ENCODE measurements at places on chromosomes 16 and 17. TPM values are rescaled to one million over a fixed set of nuclear protein-coding genes. Genes with fewer than 3 reads are reported as not detected.
A peak's percentile ranks its signal among the peaks of the same experiment; 100 is the strongest.

The LGALS3BP gene
- total RNA-seq = 240 TPM

GRCh38 chr17:41683441-41684007 lies 5.2 kb upstream of the EIF1 start:
- no peak overlapping the region for H3K4me3 ChIP-seq
- no peak for DNase-seq
- peaks cover 3% of the 10 kb centered on the region for H3K4me1 ChIP-seq
- H3K27ac ChIP-seq = no peak overlapping the region

DNA sequence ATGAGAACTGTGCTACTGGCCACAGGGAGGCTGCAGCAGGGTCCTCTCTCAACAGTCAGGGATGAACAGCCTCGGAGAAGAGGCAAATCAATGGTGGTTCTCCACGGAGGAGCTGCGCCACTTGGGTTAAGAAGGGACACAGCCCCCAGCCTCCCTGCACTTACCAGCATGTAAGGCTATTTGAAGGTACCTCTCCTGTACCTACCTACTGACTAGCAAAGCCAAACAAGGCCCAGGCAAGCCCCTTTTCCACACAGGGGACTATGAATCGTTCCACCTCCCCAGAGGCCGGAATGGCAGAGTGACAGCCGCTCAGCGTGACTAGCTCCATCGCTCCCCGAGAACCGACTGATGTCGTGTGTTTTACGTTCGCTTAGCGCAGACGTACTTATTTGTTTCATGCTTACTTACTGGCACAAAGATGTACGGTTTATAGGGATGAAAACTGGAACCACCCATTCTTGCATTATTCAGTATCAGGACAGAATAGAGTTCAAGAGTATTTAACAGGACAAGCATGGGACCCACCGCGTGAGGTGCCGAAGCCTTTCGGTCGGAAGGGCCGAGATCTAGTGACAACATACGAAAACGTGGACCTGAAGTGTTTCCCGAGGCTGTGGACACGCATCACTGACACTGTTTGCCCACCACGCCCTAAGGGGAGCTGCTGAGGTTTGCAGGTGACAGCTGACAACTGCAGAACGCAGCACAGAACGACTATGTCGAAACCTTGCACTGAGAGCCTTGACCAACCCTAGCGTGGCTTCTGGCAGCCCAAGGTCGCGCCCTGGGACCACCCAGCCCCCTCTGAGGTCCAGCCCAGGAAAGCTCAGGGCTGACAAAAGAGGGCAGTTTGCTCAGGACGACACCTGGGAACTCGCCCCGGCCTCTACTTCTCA lies 1.0 kb downstream of the TEPSIN start:
- peak overlapping the region; percentile 64 for H3K4me3 ChIP-seq
- no peak for DNase-seq
- H3K27me3 ChIP-seq = no peaks in the 10 kb centered on the region
- H3K36me3 ChIP-seq = no peaks in the 10 kb centered on the region
- H3K27ac ChIP-seq = no peak overlapping the region

GRCh38 chr16:19928432-19928831 lies 43.8 kb upstream of the GPRC5B start:
- no peaks in the 10 kb centered on the region for H3K27me3 ChIP-seq
- DNase-seq = no peak
- H3K4me1 ChIP-seq = no peaks in the 10 kb centered on the region
- no peak overlapping the region for H3K4me3 ChIP-seq
- H3K36me3 ChIP-seq = no peaks in the 10 kb centered on the region

The TRPV3 gene
- total RNA-seq = 1.2 TPM

The AANAT gene
- total RNA-seq = not detected

- H3K27me3 ChIP-seq = no peaks in the 10 kb centered on the region
- H3K4me1 ChIP-seq = no peaks in the 10 kb centered on the region
- no peaks in the 10 kb centered on the region for H3K36me3 ChIP-seq
- peak overlapping the region; percentile 71 for H3K4me3 ChIP-seq
- no peak overlapping the region for H3K27ac ChIP-seq
Measured at GRCh38 chr17:12789075-12789480, 220 bp upstream of the ARHGAP44 start.

The NFATC3 gene
- total RNA-seq = 37.7 TPM

The SPATA22 gene
- 0.31 TPM for total RNA-seq

DNA sequence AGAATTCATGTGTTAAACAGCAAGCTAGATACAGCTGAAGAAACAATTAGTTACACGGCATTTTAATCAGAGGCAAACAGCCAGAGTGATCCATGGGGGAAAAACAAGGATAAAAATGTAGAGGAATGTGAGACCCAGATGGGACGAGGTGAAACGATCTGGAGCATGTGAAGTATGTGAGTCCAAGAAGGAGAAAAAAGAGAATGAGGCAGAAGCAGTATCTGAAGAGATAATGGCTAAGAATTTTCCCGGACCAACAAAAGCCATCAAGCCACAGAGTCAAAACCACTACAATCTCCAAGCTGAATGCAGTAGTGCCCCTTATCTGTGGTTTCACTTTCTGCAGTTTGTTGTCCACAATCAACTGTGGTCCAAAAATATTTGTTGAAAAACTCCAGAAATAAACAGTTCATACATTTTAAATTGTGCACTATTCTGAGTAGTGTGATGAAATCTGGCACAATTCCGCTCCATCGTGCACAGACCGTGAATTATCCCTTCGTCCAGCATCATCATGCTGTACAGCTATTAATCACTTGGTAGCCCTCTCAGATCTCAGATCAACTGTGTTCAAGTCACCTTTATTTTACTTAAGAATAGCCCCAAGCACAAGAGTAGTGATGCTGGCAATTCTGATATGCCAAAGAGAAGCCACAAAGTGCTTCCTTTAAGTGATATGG lies 18.8 kb downstream of the MYH10 start:
- H3K4me1 ChIP-seq = peaks cover 5% of the 10 kb centered on the region
- H3K36me3 ChIP-seq = no peaks in the 10 kb centered on the region
- no peaks in the 10 kb centered on the region for H3K27me3 ChIP-seq
- no peak for DNase-seq

GRCh38 chr16:65688301-65688700 lies 566.4 kb upstream of the CDH11 start:
- DNase-seq = no peak
- no peak overlapping the region for H3K4me3 ChIP-seq

- no peaks in the 10 kb centered on the region for H3K4me1 ChIP-seq
- H3K36me3 ChIP-seq = no peaks in the 10 kb centered on the region
- H3K27me3 ChIP-seq = no peaks in the 10 kb centered on the region
Measured at GRCh38 chr16:35182043-35182677, 1722.7 kb downstream of the TP53TG3F start.

DNA sequence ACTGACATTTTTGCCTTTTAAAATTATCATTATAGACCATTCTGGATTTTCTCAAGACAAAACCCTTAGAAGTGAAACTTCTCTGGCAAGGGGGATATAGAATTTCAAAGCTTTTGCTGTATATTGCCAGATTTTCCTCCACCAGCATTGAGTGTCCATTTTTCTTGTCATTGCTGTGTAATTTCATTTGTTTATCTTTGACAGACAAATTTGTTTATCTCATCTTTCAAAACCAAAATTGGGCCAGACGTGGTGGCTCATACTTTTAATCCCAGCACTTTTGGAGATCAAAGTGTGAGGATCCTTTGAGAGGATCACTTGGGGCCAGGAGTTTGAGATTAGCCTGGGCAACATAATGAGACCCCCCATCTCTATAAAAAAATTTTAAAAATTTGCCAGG lies 16.0 kb upstream of the ARL2BP start:
- no peak for DNase-seq
- no peaks in the 10 kb centered on the region for H3K4me1 ChIP-seq
- no peak overlapping the region for H3K4me3 ChIP-seq
- H3K36me3 ChIP-seq = peaks cover 14% of the 10 kb centered on the region
- H3K27ac ChIP-seq = no peak overlapping the region
- no peaks in the 10 kb centered on the region for H3K27me3 ChIP-seq

The CSH1 gene
- total RNA-seq = not detected

DNA sequence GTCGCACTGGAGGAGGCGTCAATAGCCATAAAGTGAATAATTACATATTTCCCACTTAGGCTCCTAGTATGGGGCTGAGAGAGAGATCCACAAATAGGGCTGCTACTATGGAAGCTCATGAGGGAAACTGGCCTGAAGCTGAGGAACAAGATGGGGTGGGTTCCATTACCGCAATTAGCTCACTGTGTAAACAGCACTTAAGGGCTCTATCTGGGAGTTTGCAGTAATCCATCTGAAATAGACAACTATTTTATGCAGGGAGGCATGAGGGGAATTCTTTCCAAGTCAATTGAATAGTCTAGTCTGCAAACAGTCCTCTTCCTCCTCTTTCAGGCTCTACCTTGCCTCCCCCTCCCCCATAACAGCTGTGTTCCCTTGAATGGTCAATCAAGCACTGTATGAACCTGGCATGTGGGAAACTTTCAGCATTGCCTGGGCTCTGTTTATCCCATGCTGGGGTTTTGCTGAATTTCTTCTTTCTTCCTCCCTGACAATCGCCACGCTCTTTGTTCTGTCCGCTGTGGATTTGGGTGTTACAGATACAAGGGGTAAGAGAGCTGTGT lies 56.1 kb upstream of the MAF start:
- no peaks in the 10 kb centered on the region for H3K27me3 ChIP-seq
- no peak for DNase-seq
- H3K4me3 ChIP-seq = no peak overlapping the region
- no peak overlapping the region for H3K27ac ChIP-seq
- H3K36me3 ChIP-seq = no peaks in the 10 kb centered on the region

- H3K27me3 ChIP-seq = no peaks in the 10 kb centered on the region
- H3K4me1 ChIP-seq = no peaks in the 10 kb centered on the region
- peaks cover 5% of the 10 kb centered on the region for H3K36me3 ChIP-seq
Measured at GRCh38 chr17:16107165-16107770, 107.6 kb downstream of the TTC19 start.

GRCh38 chr17:40112191-40112711 lies 9.5 kb upstream of the MSL1 start:
- H3K27me3 ChIP-seq = no peaks in the 10 kb centered on the region
- peaks cover 15% of the 10 kb centered on the region for H3K4me1 ChIP-seq
- no peak overlapping the region for H3K4me3 ChIP-seq
- DNase-seq = no peak
- H3K27ac ChIP-seq = peak overlapping the region; percentile 83

GRCh38 chr16:27728691-27729090 lies 178.7 kb downstream of the KATNIP start:
- peaks cover 5% of the 10 kb centered on the region for H3K36me3 ChIP-seq
- no peak for DNase-seq
- no peaks in the 10 kb centered on the region for H3K27me3 ChIP-seq
- H3K4me3 ChIP-seq = no peak overlapping the region
- H3K27ac ChIP-seq = no peak overlapping the region

DNA sequence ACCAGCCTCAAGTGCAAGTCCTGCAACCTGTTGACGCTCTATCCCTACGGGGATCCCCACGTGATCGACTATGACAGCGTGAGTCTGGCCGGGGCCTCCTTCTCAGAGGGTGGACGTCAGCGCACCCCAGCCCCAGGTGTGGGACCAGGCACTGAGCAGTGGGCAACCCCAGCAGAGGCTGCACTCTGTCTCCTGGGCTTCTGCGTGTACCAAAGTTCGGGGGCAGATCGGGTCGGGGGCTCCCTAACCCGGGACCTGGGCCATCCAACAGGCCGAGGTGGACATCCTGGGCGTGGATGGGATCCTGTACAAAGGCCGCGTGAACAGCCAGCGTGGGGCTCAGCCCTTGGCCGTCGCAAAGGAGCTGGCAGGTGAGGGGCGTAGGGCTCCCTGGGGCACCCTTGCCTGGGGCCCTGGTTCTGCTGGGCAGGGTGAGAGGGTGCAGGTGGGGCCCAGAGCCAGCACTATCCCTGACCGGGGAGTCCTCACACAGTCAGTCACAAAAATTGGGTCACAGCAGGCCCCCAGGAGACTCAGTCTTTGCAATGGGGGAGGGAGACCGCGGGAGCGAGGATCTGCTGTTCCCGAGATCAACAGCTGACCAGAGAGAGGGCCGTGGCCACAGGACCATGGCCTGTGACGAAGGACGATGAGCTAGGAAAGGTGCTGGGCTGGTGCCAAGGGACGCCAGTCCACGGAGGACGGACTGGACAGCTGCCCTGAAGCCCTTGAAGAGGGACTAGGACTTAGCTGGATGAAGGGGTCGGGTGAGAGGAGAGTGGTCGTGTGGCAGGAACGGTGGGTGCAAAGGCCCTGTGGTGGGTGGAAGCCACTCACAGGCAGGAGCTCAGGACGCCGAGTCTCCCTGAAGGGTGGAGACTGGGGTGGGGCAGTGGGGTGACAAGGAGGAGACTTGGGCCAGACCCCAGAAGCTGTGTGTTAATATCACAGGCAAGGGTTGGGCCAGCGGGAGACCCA lies 20.0 kb downstream of the UBALD1 start:
- no peaks in the 10 kb centered on the region for H3K27me3 ChIP-seq
- H3K36me3 ChIP-seq = no peaks in the 10 kb centered on the region

The C16orf89 gene
- 5.4 TPM for total RNA-seq

- H3K4me1 ChIP-seq = no peaks in the 10 kb centered on the region
- no peaks in the 10 kb centered on the region for H3K36me3 ChIP-seq
- DNase-seq = peak; percentile 57
- H3K27me3 ChIP-seq = no peaks in the 10 kb centered on the region
- H3K4me3 ChIP-seq = no peak overlapping the region
Measured at GRCh38 chr16:27784351-27785306, 234.7 kb downstream of the KATNIP start.

- peaks cover 19% of the 10 kb centered on the region for H3K4me1 ChIP-seq
- H3K27ac ChIP-seq = peak overlapping the region; percentile 89
- peak; percentile 66 for DNase-seq
Measured at GRCh38 chr17:43169561-43170139, 1.4 kb upstream of the NBR1 start.

DNA sequence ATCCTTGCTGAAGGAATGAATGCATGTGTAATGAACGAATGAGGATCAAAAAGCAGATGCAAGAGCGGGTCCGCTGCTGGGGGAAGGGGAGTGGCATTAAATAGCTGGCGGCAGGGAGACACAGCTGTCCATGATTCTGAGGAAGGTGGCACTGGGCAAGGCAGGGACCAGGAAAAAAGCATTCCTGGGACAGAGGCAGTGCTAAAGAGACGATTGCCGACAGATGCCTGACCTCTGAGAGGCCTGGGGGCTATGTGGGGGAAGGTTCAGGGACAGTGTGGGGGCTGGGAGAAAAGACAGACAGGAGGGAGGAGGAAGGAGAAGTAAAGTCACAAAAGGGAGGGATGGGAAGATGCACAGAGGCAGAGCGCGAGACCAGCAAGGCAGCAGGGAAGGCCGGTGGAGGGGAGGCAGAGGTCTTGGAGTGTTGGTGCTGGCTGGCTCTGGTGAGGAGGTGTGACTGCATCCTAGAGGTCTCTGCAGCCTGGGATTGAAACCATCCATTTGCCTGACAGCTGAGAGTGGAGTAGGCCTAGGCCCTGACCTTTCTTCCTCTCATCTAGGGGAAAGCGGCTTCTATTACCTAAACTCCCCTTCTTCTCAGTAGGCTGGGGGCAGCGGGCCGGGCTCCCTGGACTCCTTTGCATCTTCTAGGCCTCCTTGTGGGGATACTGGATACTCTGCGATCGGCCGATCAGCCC lies 109.9 kb downstream of the SDK2 start:
- no peaks in the 10 kb centered on the region for H3K4me1 ChIP-seq
- no peaks in the 10 kb centered on the region for H3K36me3 ChIP-seq
- no peaks in the 10 kb centered on the region for H3K27me3 ChIP-seq
- H3K27ac ChIP-seq = no peak overlapping the region
- H3K4me3 ChIP-seq = no peak overlapping the region

- no peak for DNase-seq
- no peaks in the 10 kb centered on the region for H3K27me3 ChIP-seq
- no peak overlapping the region for H3K4me3 ChIP-seq
Measured at GRCh38 chr17:41796121-41796895, 9.8 kb upstream of the JUP start.

Measured in kidney (tissue), 22 donors.